ENCODE measurements at places on chromosomes 3 and 15.
A peak's percentile ranks its signal among the peaks of the same experiment; 100 is the strongest.

GRCh38 chr3:160754371-160754854 lies 1.6 kb upstream of the PPM1L start:
- peak; percentile 76 for DNase-seq

GRCh38 chr15:83106994-83107840 lies at the start of gene TM6SF1:
Gene TM6SF1, plus strand, starts transcription at chr15:83107645. Its CDS starts 36 bp downstream, at chr15:83107681.
- DNase-seq: peak; percentile 37

GRCh38 chr15:48833526-48834239 lies 22.8 kb upstream of the CEP152 start:
- no peak for DNase-seq

DNA sequence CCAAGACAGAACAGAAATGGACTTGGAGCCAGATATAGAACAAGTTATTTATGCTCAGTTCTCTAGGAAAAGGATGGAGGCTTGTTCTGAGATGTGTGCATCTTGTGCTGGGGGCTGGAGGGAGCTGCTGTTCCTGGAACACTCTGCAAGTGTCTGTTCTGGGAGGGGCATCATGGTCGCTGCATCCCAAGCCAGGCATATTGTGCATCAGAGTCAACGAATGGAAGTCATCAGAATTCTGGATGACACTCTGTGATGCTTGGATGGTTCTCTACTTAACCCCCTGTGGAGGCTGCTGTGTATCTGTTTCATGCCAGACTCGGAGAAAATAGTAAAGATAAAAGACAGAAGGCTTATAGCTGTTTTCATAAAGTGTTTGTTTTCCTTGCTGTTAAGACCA lies 34.7 kb downstream of the RPL22L1 start:
- peak; percentile 9 for DNase-seq

DNA sequence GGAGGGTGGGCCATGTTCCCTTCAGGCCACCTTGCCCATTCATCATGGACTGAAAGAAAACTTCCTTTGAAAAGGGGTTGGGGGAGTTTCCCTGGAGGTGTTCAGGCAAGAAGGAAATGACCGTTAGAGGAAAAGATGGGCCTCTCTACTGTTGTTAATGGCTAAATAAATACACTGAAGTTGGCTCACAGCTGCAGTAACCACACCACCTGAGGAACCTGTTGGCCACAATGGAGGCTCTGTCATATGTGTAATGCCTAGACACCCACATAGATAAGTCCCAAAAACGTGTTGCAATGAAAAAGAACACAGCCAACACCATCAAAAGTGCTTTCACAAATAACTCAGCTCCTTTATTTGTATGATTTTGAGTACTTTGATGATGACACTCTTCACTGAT lies 38.2 kb upstream of the FAM3D start:
- no peak for DNase-seq

DNA sequence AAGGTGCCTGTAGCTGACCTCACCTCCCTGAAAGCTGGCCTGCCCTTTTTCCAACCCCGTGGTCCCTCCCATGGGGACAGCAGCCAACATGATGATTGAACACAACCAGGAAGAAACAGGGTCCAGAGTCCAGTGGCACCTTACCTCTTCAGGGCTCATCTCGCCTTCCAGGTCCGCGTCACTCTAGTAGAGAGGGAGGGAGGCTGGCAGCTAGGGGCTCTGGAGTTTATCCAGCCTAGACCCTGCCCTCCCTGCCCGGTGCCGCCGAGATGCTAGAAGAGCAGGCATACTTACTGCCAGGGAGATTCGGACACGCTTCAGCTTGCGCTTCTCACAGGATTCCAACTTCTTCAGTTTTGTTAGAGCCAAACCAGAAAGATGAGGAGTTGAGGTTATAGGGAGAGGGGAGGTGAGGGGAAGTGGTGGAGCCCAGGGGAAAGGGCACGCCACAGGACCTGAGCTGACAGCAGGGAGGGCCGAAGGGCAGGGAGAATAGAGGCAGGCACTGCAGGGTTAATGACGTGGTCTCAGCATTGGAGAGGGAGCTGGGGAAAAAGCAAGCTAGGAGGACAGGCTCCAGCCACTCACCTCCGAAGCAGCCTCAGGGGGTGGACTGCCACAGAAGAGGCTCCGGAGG lies 9.1 kb downstream of the CLCN2 start:
- no peak for DNase-seq

DNA sequence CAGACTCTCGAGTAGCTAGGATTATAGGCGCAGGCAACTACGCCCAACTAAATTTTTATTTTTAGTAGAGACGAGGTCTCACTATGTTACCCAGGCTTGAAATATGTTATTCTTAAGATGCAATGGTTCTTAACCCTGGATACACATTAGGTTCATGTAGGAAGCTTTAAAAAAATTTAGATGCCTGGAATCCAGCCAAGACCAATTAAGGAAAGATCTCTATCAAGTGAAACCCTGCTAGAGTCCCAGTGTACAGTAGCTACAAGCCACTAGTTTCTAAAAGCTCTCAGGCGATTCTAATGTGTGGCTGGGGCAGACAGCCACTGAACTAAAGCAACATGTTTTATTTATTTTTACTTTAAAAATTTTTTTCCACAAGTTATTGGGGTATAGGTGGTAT lies 33.2 kb downstream of the TRIM69 start:
- no peak for DNase-seq

DNA sequence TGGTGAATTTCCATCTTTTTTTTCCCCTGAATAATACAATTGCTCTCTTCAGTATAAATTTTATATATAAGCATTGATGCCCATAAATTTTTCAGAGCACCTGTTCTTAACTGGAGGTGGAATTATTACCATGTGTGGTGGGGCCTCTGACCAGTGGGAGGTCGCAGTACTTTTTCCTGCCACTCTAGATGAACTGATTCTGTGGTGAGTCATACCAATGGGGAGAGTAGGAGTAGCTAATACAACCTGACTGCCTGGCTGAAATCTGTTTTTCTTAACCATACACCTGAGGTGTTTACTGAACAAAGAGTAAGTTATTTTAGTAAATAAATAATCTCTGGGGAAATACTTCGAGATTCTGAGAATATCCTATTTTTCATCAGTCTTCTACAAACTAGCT lies 67.2 kb downstream of the UNC13C start:
- no peak for DNase-seq
